Right kidney (tissue), 9 donors: ENCODE measurements at places on chromosomes 1 and 21.
A peak's percentile ranks its signal among the peaks of the same experiment; 100 is the strongest.

DNA sequence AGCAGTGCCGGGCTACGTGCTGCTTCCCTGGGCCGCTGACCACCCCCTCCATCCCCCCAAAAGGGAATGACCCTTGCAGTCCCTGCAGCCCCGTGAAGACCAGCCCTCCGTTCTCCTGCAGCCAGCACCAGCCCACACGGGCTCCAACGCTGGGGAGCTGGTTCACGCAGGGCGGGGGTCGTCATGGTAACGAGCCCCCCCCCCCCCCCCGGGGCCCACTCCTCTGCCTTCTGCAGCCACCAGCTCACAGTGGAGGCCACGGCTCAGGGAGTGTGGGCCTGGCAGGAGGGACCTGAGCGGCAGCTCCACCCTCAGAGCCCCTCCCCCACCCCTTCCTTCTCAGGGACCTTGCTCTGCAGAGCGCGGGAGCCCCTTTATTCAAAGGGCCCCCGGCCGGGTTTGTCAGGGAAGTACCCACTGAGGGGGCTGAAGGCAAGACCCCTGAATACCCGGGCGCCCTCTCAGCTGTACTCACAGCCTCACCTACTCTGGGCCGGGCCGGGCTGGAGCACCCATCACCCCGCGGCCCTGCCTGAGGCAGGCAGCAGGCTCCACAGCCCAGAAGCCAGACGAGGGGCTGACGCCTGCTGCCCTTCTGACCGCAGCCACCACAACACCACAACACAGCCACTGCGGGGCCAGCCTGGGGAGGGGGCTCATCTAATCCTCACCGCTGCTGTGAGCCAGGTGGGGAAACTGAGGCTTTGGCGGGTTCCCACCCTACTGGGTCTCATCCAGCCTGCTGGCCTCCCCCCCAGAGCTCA, 12.6 kb downstream of the MEGF6 start:
- DNase-seq, result peak; percentile 65

- DNase-seq, result no peak
These were observed 199.3 kb downstream of the TTLL7 start for GRCh38 chr1:83799594-83799993.

GRCh38 chr1:10489291-10490055, 14.7 kb downstream of the PEX14 start:
- DNase-seq, result no peak

DNA sequence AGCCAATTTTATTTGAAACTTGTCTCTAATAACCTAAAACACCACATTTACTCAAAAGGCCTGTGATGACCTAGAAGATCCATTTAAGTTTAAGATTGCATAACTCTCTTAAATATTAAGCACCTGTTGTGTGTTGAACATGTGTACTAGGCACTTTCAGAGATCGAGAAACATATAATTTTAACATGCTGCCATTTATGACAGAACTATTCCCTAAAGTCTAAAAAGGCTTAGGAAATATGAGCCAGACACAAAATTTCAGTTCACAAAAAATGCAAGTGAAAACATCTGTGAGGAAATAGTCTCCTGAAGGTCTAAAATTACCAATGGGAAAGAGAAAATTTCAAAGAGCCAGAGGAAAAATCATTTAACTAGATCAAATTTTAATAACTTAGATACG, 37.7 kb downstream of the CEP170 start:
- no peak for DNase-seq

GRCh38 chr1:81703391-81703755, 97.4 kb upstream of the ADGRL2 start:
- no peak for DNase-seq

GRCh38 chr1:169727307-169727706, 6.6 kb downstream of the SELE start:
- DNase-seq, result no peak

DNA sequence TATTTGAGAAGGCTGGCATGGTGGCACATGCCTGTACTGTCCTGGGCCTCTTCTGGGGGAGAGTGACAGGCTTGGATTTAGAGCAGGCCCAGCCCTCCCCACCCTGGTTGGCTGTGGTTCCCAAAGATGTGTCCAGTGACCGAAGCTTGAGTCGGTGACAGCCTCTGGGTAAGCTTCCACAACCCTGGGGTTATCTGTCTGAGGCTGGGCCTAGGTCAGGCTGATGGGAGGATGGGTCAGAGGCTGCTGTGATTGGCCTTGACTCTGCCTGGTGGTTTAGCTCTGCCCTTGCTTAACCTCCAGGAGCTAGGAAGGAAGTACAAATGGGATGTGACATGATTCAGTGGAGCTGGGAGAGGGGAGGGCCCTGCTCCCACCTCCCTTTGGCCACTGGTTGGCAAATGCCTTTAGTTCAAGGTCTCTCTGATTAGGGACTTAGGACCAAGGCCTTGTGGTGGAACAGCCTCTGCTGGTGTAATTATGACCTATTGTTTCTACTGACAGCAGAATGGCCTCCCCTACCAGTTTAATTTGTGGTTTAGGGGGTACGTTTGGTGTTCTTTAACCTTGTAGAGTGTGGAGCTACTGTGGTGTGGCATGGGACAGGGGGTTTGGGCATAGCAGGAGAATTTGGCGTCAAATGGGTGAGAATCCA, 16.6 kb downstream of the NUDC start:
- DNase-seq, result no peak

DNA sequence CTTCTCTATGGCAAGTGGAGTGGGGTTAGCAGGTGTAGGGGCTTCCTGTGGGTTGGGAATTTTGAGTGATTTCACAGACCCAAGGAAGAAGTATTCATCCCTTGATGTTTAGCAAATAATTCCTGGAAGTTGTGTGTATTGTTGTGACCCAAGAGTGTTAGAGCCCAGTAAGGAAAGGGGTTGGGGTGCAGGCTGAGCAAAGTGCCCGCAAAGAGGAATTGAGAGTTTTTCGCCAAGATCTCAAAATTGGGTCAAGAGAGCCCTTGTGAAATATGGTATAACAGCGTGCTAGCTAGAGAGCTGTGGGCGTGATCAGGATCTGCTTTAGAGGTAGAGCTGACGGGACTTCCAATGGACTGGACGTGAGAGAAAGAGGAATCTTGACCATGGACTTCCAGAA, 73.0 kb upstream of the LAPTM5 start:
- DNase-seq, result no peak

GRCh38 chr21:26587736-26588201, 14.7 kb upstream of the CYYR1 start:
- no peak for DNase-seq
